ENCODE measurements at places on chromosomes 13 and 19. TPM values are rescaled to one million over a fixed set of nuclear protein-coding genes. Genes with fewer than 3 reads are reported as not detected.

Gene ERICH4
- not detected for total RNA-seq

Gene GNG8
- 1.5 TPM for total RNA-seq

Gene HIPK4
- 0.08 TPM for total RNA-seq

Gene ZNF878
- 0.28 TPM for total RNA-seq

Gene ZNF302
- total RNA-seq: 11.9 TPM

Gene EFNB2
- 0.30 TPM for total RNA-seq

Data from activated T-cell treated with anti-CD3 and anti-CD28 coated beads, Interleukin-2, amount 50 U/mL, for 4 hours (primary cell).